Heart right ventricle (tissue), 16 donors: ENCODE measurements at places on chromosomes 13 and 19. TPM values are rescaled to one million over a fixed set of nuclear protein-coding genes. Genes with fewer than 3 reads are reported as not detected.

DNA sequence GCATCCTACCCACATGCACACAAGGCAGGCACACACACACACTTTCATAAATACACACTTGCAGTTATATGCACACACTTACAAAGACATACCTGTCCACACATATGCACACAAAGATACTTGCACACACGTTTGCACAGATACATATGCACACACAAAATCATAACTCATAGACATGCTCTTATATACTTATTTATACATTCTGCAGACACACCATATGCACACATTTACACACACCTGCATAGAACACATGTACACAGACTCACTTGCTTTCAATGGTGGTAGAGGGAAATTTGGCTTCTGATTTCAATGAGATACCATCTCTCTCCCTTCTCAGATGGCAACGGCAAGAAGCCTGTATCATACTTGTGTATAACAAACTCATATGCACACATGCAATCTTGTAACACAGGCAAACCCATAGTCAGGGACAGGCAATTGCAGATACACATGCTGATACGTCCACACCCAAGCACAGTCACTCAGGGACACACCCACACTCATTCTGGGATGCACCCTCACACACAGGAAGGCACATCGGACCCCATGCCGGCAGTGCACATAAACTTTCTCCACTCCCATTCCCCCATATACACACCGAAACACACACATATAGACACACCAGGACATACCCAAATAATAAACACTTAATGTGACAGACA is 24.7 kb downstream of the OLFM2 start:
- no peak for DNase-seq

DNA sequence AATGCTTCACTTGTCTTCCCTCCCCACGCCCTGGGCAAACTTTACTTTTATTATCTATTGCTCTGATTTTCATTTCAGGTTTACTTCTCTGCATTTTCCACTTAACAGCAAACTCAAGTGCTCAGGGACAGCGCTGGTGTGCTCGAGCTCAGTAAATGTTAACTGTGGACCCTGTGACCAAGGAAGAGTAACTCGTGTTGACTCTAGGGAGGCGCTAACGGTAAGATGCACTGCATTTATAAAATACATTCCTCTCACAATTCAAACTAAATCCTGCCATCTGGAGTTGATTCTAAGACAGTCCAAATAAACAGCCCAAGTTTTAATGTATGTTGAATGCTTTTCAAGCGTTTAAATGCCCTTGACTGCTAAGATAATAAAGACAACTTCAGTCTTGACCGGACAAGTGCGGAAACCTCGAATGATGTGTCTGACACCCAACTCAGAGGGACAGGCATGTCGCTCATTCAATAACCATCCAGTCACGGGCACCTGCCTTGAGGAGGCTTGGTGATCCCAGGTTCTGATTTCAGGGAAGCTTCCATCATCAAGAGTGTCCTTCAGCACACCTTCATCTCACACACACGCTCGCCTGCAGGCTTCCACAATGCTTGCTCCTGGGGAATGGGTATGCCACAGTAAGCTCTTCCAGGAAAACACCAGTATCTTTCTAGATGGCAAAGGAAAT is 93.2 kb downstream of the STK24 start:
- DNase-seq, result no peak

DNA sequence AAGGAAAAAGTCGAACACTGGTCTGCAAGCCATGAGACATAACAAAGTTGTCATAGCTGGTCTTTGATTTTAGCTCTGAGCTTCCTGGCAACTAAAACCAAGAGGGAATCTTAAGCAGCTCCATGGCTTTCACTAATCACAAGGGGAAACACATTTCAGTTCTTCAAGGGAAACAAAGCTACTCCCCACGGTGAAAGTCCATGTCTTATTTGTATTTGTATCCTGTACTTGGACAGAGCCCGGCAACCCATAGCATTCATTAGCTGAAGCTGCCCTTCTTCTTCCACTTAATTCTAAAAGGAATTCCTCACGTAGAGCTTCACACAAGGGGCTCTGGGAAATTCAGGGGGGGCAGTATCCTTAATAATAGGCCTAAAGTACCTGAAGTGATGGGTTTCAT is 128.9 kb downstream of the RGCC start:
- no peak for DNase-seq

SUGT1 gene
- total RNA-seq, result 57.8 TPM

GRCh38 chr13:84609716-84610115 is 727.4 kb upstream of the SLITRK1 start:
- no peak for DNase-seq

METTL21C gene
- not detected for total RNA-seq

DNA sequence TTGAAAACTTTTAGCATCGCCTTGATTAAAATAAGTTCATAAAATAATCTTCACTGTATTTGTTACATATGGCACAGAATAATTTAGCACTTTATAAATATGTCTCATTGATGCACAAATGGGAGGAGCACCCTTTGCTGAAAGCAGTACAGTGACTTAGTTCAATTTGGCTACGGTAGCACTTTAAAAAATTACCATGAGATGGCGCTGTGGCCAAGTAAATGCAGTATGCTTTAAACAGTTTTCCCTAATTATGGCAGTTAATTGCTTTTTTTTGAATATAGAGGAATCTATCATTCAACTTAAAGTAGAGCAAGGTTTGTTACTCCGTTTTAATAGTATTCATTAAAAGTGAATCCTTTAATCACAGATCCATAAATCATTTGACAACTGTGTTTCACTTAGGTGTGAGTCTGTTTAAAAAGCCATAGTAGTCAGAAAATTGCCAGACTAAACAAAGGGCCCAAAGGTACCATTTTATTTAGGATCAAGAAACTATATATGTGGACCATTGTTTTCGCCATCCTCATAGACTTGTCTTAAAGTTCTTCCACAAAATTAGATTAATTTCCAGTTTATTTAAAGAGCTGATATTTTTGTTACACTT is 34.7 kb upstream of the ESD start:
- DNase-seq, result peak; percentile 24

DNA sequence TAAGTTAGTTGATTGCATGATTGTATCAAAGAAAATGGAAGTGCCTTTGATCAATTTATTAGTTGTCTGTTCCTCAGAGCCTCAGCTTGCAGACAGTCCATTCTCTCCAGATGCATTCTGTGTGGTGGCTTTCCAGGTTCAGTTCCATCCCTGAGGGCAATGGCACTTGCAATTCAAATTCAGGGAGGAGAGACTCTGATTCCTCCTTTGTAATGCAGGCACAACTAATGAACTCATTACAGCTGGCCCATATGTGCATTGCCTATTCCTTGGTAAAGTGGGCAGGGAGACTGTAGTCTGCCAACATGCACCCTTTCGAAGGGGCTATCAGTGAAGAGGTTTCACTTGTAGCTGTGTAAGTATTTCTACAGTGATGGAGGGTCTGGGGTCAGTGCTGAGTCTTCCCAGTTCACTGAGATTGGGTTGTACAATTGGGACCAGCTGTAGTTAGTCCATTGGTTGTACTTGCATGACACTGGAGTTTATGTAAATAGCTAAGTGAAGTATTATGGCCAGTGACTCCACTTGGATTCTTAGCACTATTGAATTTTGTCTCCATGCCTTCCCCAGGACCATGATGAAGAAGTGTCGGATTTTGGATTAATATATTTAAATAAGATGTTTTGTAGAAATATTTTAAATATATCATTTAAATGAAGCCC is 401.7 kb downstream of the GPC6 start:
- no peak for DNase-seq

HNRNPM gene
- 88.5 TPM for total RNA-seq

SYCN gene
- total RNA-seq, result not detected

ZNF772 gene
- 22.2 TPM for total RNA-seq

DNA sequence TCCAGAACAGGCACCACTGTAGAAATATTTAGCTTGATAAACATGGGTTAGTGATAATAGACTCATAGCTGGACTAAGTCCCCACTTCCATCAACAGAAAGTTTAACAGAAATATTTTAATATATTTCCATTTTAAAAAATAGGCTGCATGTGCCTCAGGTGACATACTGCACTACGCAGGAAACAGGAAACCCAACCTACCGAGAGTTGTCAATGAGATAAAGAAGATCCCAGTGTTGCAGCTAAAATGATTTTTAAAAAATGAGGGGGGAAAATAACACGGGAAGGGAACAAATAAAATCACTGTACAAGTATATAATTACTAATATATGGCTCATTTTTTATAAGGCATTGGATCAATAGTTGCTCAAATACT is 154.8 kb downstream of the TBC1D4 start:
- no peak for DNase-seq

DNA sequence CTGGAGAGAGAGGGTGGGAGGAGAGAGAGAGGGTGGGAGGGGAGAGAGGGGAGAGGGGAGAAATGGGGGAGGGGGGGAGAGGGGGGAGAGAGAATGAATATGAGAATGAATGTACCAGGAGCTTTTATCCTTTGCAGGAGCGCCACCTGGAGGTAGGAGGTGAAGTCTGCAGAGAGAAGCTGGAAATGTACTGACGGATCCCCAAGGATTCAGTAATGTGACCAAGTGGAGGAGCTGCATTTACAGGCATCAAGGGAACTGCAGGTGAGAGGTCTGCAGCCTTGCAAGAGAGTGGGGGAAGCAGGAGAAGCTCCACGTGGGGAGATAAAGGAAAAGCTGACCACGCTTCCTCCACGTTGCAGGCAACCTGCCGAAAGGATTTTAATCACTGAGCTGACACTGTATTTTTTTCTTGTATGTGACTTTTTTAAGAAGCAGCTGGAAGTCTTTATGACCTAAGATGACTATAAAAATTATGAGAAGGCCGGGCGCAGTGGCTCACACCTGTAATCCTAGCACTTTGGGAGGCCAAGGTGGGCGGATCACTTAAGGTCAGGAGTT is 33.7 kb downstream of the VSTM1 start:
- DNase-seq, result peak; percentile 34

DNA sequence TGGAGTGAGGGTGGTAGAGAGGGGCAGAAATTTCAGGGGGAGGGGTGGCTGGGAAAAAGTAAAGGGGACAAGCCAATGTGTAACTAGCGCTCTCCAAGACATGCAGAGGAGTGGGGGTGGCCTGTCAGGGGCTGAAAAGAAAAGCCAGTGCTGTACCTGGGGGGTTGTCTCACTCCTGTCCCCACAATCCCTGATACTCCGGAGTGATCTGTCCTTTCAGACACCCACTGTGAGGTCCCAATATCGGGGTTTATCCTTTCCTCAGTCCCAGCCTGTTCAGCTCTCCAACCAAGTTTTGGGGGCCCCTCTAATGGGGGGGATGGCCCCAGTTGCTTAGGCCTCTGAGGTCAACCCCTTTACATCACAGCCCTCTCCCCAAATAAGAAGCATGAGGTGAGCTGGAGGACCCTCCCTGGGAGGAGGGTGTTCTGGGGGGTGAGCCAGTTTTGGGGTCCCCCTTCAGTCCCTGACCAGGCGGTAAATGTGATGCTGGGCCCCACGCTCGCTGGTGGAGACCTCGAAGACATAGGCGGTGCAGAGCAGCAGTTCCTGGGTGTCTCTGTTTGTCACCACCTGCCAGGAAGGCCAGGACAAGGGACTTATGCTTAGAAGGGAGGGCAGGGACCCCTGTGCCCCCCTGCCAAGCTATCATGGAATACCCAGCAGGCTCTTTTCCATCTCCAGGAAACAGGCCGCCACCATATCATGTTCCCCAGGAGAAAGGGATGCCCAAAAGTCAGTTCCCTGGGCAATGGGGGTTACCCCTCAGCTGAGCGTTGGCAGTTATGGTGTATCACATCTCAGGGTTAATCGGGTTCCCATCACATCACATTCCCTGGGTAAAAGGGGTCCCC is 5.9 kb downstream of the CD37 start:
- no peak for DNase-seq

GARIN5A gene
- total RNA-seq, result 1.7 TPM

DNA sequence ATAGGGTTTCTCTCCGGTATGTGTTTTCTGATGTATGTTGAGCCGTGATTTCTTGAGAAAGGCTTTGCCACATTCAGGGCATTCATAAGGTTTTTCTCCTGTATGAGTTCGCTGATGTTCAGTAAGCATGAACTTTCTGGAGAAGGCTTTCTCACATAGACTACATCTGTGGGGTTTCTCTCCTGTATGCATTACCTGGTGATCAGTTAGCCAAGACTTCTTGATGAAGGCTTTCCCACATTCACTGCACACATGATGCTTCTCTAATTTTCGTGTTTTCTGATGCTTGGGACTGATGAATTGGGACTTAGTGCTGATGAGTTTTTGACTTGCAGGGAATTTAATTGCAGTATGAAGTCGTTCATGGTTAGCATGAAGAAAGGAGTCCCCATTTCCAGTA is 21.1 kb downstream of the ZNF350 start:
- DNase-seq, result no peak

DNA sequence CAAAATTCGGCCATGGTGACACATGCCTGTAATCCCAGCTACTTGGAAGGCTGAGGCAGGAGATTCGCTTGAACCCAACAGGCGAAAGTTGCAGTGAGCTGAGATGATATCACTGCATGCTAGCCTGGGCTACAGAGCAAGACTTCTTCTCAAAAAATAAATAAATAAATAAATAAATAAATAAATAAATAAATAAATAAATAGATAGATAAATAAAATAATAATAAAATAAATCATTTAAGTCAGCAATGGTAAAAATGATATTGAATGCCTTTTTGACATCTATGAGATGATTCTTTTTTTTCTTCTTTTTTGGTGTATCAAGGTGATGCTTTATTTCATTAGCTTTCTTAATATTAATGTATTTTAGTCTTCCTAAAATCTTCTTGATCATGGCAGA is 221.7 kb upstream of the RXFP2 start:
- no peak for DNase-seq

DNA sequence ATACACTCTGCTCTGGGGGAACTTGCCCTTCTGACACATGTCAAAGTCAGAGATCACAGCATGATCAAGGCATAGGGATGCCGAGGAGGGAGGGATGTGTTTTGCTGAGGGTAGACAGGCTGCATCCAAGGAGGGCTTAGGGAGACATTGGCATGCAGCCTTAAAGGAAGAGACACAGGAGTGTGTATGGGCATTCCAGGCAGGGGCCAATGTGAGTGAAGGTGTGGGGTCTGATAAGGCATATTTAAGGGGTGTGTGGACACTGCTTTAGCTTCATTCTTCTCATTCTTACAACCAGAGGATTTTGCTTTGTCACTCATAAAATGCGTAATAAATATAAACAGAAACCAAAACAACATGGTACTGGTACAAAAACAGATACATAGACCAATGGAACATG is 193.4 kb downstream of the RGCC start:
- no peak for DNase-seq

DNA sequence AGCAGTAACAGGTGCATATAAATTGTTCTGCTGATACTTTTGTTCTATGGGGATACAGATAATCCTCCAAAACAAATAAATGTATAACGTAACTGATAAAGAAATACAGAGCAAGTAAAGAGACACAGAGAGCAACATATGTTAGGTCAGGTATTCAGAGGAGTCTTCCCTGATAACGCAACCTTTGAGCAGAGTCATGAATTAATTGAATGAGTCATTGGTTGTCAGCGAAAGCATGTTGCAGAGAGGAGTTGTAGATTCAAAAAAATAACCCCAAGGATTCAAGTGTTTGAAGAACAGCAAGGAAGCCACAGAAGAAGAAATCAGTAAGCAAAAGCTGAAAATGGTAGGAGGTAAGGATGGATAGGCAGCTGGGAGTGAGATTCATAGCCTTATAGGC is 245.2 kb downstream of the TBC1D4 start:
- DNase-seq, result no peak

- DNase-seq, result no peak
Observed at GRCh38 chr13:61162106-61162505, 253.5 kb downstream of the PCDH20 start.

GRCh38 chr19:32829345-32829896 is 40.1 kb downstream of the SLC7A9 start:
- DNase-seq, result no peak
